ENCODE measurements at places on chromosomes 12 and 14.

DNA sequence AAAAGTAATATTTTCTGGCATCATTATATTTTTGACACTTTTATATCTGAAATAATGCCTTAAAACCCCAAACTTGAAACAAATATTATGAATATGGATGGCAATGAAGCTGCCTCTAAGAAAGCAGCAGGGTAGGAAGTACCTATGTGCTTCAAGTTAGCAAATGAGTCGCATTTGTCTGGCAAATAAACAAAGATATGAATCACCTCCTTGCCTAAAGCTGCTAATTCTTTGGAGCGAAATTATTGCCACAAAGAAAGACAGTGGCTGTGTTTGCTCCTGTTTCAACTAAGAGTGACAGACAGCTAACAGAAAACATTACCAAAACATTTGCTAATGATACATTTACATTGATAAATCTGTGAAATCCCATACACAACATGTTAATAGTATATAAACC, 854.9 kb downstream of the RPS29 start:
- no peak for DNase-seq

GRCh38 chr12:82523996-82524395, 162.7 kb upstream of the TMTC2 start:
- DNase-seq = no peak

- no peak for DNase-seq
Observed at GRCh38 chr14:55103005-55103640, 25.9 kb upstream of the LGALS3 start.

- DNase-seq = peak; percentile 83
Observed at GRCh38 chr12:53324113-53324778, 2.8 kb upstream of the AAAS start.

DNA sequence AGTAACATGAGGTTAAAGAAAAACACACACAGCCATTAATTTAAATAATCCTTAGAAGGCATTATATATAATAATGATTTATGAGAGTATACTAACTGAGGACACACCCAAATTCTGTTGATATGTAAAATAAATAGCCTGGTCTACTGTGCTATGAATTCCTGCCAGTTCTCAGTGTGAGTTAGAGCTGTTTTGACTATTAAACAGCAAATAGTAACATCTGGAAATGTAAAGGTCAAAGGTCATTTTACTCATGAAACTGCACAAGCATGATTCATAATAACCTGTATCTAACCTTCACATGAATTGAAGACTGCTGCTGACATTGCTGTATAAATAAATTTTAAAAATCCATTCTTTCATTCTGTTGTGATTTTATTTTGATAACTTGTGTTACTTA, 966.7 kb downstream of the SLC6A15 start:
- no peak for DNase-seq
